ENCODE measurements at places on chromosomes 3 and 15. TPM values are rescaled to one million over a fixed set of nuclear protein-coding genes. Genes with fewer than 3 reads are reported as not detected.

GRCh38 chr3:124800511-124801258, 70.4 kb downstream of the UMPS start:
- no peak for DNase-seq

DNA sequence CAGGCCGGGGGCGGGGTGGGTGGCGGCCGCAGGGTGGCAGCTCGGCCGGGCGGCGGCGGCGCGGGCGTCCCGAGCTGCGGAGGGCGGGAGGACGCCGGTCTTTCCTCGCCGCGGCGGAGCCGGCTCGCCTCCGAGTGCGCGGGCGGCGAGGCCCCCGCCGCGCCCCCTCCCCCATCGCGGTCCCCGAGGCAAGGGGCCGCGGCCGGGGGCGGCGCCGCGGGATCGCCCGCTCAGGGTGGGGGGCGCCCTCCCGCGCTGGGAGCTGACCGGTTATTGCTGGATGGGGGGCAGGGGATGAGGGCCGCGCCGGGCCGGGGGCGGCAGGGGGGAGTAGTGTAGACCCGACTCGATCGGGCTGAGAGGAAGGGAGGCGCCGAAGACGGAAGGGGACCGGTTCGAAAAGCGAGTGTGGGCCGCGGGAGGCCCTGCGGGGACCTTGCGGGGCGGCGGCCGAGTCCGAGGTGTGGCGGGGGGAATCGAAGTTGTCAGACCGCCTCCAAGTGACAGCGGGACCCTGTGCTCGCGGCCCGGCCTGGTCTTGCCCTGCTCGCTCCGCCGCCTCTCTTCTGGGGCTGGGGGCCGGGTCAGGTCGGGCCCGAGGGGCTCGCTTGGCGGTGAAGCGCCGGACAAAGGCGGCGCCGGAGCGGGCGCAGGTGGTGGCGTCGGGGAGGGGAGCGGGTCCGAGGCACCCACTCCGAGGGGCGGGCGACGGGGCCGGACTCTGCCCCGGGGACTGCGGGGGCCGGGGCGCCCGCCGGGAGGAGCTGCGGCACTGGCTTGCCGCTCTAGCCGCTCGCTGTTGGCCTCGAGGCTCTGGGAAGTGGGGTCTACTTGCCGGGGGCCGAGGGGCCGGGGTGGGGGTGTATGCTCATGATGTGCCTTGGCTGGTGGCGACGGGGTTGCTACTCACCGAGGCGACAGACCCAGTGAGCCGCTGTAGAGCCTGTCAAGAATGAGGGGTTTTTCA, 1.1 kb downstream of the BAHD1 start:
- DNase-seq: no peak

DNA sequence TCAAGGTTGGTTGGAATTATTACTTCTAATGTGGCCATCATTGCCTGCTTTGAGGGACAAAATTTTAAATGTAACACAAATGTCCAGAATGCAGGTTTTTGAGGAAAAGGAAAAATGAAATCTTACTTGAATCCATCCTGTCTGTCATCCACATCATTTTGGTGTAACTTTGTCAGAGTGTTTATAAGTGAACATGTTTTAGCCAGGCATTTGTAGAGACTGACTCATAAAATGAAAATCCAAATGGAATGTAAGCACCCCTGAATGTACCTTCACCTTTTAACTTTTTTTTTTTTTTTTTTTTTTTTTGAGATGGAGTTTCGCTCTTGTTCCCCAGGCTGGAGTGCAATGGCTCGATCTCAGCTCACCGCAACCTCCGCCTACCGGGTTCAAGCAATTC, 141.8 kb upstream of the BNIP2 start:
- DNase-seq: no peak

GRCh38 chr3:102174312-102174712, 260.5 kb upstream of the ZPLD1 start:
- DNase-seq: no peak

Gene ECE2
- total RNA-seq: not detected
